Esophagus muscularis mucosa (tissue), 4 donors: ENCODE measurements at places on chromosomes 2 and 18. TPM values are rescaled to one million over a fixed set of nuclear protein-coding genes. Genes with fewer than 3 reads are reported as not detected.

Gene ABHD3
- total RNA-seq: 5.6 TPM

- no peaks in the 10 kb centered on the region for H3K36me3 ChIP-seq
- H3K27me3 ChIP-seq: no peaks in the 10 kb centered on the region
- H3K4me3 ChIP-seq: no peak overlapping the region
- peak overlapping the region; percentile 32 for H3K27ac ChIP-seq
These were observed 38.7 kb downstream of the MCFD2 start for GRCh38 chr2:46876741-46877384.

- peaks cover 65% of the 10 kb centered on the region for H3K36me3 ChIP-seq
- no peak overlapping the region for H3K27ac ChIP-seq
- no peaks in the 10 kb centered on the region for H3K27me3 ChIP-seq
- H3K4me1 ChIP-seq: no peaks in the 10 kb centered on the region
- DNase-seq: no peak
- no peak overlapping the region for H3K4me3 ChIP-seq
These were observed 12.7 kb downstream of the TMEM237 start for GRCh38 chr2:201630577-201630976.

DNA sequence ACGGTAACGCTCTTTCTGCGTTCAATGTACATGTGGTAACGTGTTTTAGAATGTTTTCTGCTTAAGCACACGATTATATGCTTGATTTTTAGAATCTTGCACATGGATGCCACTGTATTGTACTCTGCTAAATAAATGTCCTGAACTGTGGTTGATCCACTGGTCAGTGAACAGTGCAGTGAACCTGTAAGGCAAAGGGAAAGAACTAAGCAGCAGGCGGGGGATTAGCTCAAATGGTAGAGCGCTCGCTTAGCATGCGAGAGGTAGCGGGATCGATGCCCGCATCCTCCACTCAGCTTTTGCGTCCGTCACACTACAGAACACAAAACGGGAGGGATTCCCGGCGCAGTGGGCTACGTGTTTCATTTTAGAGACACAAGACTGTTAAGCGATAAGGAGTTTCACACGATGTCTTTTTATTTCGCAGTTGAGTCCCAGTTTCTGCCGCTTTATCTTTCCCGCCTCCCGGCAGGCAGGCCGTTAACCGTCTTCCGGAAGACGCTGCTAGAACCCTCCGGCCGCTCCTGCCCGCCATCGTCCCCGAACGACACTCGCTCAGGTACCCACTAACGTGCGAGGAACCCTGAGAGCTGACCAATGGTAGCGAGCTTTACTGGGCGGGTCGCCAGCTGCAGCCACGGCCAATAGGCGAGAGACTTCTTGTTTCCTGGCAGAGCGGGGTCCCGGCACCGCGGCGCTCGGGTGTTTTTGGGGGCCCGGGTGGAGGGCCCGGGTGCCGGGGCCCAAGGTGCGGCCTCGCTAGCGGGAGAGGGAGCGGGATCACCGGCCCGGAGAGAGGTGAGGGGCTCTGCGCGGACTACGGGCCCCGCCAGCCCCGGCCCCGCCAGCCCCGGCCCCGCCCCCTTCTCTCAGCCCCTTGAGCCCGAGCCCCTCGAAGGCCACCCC is at the start of gene AGBL5:
AGBL5 (plus strand) TSS at position 673 of the 906 bp plus-strand sequence. CDS start 1,291 bp downstream, outside the sequence.
- peak within 1 kb of the TSS; percentile 95 for H3K27ac ChIP-seq
- H3K27me3 ChIP-seq: no peaks in the 10 kb centered on the region
- H3K4me3 ChIP-seq: peak within 1 kb of the TSS; percentile 99
- H3K4me1 ChIP-seq: peaks cover 27% of the 10 kb centered on the region
- peak; percentile 99 for DNase-seq

DNA sequence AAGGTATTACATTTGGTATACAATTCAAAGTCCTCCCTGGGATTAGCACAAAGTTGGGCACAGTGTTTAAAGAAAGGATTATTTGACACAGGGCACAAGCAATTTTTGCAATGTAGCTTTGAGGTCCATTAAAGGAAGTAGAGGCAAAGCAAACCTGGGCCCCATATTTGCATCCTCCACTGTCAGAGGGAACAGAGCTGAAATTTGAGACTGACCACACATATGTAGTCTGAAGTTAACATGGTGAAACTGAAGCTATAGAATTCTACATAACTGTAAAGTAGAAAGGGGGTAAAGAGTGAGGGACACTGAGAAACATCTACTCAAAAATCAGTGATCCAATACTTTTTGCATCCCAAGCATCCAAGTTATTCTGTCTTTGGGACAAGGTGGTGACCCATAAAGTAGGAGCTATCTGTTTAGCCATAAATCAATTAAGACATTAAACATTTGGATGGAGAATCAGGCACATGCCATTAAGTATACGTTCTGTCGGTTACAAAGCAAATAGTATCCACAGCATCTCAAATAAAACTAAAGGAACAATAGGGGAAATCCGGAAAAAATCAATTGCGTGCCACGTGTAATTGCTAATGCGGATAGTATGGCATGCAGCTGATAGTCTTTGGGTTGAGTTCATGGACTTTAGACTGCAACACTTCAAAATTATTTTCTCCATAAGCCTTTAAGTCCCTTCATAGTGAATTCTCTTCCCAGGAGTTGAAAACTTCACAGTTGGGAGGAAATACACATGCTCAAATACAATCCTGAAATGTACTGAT is 72.6 kb downstream of the PLEKHM3 start:
- no peak overlapping the region for H3K4me3 ChIP-seq
- no peaks in the 10 kb centered on the region for H3K36me3 ChIP-seq
- H3K27me3 ChIP-seq: no peaks in the 10 kb centered on the region
- H3K27ac ChIP-seq: no peak overlapping the region
- no peak for DNase-seq

Gene CNGA3
- total RNA-seq: 5.2 TPM

Gene MYO3B
- total RNA-seq: not detected

GRCh38 chr2:223929571-223930102 is 15.5 kb downstream of the WDFY1 start:
- H3K36me3 ChIP-seq: no peaks in the 10 kb centered on the region
- H3K4me1 ChIP-seq: peaks cover 38% of the 10 kb centered on the region
- DNase-seq: no peak
- no peaks in the 10 kb centered on the region for H3K27me3 ChIP-seq
- H3K27ac ChIP-seq: no peak overlapping the region

Gene HK2
- total RNA-seq: 5.3 TPM

- peaks cover 23% of the 10 kb centered on the region for H3K4me1 ChIP-seq
- no peaks in the 10 kb centered on the region for H3K36me3 ChIP-seq
- H3K4me3 ChIP-seq: no peak overlapping the region
- no peaks in the 10 kb centered on the region for H3K27me3 ChIP-seq
- no peak for DNase-seq
These were observed 89.7 kb upstream of the SH3BP4 start for GRCh38 chr2:234861841-234862735.

Gene VAMP8
- 4.8 TPM for total RNA-seq

Gene PHOSPHO2
- total RNA-seq: 7.2 TPM

Gene SNED1
- 14.0 TPM for total RNA-seq

GRCh38 chr2:30486655-30487054 is 39.6 kb downstream of the LCLAT1 start:
- H3K36me3 ChIP-seq: no peaks in the 10 kb centered on the region
- H3K27me3 ChIP-seq: no peaks in the 10 kb centered on the region
- H3K4me3 ChIP-seq: no peak overlapping the region
- H3K27ac ChIP-seq: no peak overlapping the region
- no peak for DNase-seq

Gene UBE2E3
- total RNA-seq: 41.5 TPM

- peak overlapping the region; percentile 20 for H3K27ac ChIP-seq
- H3K36me3 ChIP-seq: no peaks in the 10 kb centered on the region
- H3K4me3 ChIP-seq: no peak overlapping the region
- H3K4me1 ChIP-seq: peaks cover 73% of the 10 kb centered on the region
- no peaks in the 10 kb centered on the region for H3K27me3 ChIP-seq
- no peak for DNase-seq
These were observed 39.1 kb downstream of the FBXO11 start for GRCh38 chr2:47867205-47867604.

Gene FN1
- 2,864 TPM for total RNA-seq

- H3K36me3 ChIP-seq: no peaks in the 10 kb centered on the region
- no peak overlapping the region for H3K27ac ChIP-seq
- H3K27me3 ChIP-seq: no peaks in the 10 kb centered on the region
- DNase-seq: no peak
These were observed 893.9 kb downstream of the SUCLG1 start for GRCh38 chr2:83565181-83565580.

GRCh38 chr2:216555274-216555673 is 56.6 kb downstream of the RPL37A start:
- DNase-seq: no peak
- H3K27me3 ChIP-seq: no peaks in the 10 kb centered on the region
- no peak overlapping the region for H3K4me3 ChIP-seq
- peak overlapping the region; percentile 77 for H3K27ac ChIP-seq

- no peak overlapping the region for H3K27ac ChIP-seq
- no peaks in the 10 kb centered on the region for H3K27me3 ChIP-seq
- H3K4me1 ChIP-seq: peaks cover 35% of the 10 kb centered on the region
These were observed 92.4 kb upstream of the RASGRP3 start for GRCh38 chr2:33383855-33384598.

DNA sequence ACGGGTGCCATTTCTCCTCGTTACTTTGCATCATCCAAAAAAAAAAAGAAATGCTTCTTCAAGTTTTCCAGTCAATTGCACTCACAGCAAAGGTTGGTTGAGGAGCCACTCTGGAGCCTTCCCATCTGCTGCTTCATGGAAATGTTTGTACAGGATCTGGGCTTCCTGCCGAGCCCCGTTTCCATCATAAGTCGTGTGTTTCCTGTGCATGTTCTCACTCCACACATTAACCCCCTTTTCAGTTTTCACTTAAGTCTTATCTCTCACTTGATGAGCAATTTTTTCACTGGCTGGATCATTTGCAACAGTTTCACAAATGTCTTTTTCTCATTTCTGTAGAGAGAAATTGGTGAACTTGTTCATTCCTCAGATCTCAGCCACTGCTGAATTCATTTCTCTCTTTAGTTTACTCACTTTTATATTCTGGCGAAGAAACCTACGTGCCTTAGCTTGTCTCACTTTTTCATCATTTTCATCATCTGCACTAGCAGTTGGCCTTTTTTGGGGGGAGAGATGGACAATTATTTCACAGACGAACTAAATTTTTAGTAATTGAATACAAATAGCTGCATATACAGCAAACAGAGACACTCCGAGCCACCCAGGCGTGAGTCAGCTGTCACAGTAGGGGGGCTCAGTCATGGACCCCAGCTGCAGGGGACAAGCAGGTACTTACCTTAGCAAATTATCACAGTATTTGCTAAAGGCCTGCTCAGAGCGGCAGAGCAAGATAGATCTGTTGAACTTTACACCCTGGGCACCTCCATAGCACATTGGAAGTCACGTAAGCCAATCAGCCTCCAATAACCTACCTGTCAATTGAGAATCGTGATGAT is 750.8 kb upstream of the ID2 start:
- H3K4me3 ChIP-seq: no peak overlapping the region
- H3K27ac ChIP-seq: peak overlapping the region; percentile 16
- H3K27me3 ChIP-seq: no peaks in the 10 kb centered on the region
- no peaks in the 10 kb centered on the region for H3K4me1 ChIP-seq

GRCh38 chr2:134408791-134409190 is 154.9 kb downstream of the MGAT5 start:
- no peaks in the 10 kb centered on the region for H3K27me3 ChIP-seq
- no peak overlapping the region for H3K4me3 ChIP-seq
- no peak for DNase-seq
- peaks cover 16% of the 10 kb centered on the region for H3K36me3 ChIP-seq

DNA sequence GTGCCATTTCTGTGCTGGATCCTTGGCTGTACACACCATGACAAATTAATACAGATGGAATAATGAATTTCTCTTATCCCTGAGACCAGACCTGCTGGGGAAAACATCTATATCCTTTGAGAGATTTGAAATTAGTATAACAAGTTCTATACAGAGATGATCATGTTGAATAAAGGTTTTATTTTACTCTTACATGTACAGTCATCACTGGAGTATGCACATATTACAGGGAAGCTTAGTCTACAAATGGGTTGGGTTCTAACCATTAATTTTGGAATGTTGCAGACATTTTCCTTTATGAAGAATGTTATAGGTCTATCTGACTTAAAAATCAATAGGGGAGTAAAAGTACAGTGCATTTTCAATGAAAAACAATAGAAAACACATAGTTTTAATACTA is 29.9 kb upstream of the MMADHC start:
- DNase-seq: no peak
- no peak overlapping the region for H3K27ac ChIP-seq
- H3K4me3 ChIP-seq: no peak overlapping the region
- no peaks in the 10 kb centered on the region for H3K27me3 ChIP-seq
- H3K36me3 ChIP-seq: no peaks in the 10 kb centered on the region
- H3K4me1 ChIP-seq: peaks cover 3% of the 10 kb centered on the region

- H3K4me3 ChIP-seq: peak overlapping the region; percentile 96
- DNase-seq: no peak
- H3K27ac ChIP-seq: no peak overlapping the region
- H3K4me1 ChIP-seq: peaks cover 32% of the 10 kb centered on the region
These were observed 1.5 kb downstream of the DSEL start for GRCh38 chr18:67514901-67515540.

Gene SPDYA
- 3.0 TPM for total RNA-seq

- peaks cover 13% of the 10 kb centered on the region for H3K4me1 ChIP-seq
- H3K4me3 ChIP-seq: no peak overlapping the region
- DNase-seq: no peak
These were observed 14.6 kb upstream of the HNRNPLL start for GRCh38 chr2:38617301-38617700.

Gene MTX2
- 31.1 TPM for total RNA-seq

- no peak overlapping the region for H3K27ac ChIP-seq
- H3K4me3 ChIP-seq: no peak overlapping the region
- H3K4me1 ChIP-seq: peaks cover 13% of the 10 kb centered on the region
- no peaks in the 10 kb centered on the region for H3K36me3 ChIP-seq
These were observed 48.8 kb downstream of the CABYR start for GRCh38 chr18:24187689-24188088.

GRCh38 chr2:172198361-172198760 is 95.7 kb upstream of the DLX2 start:
- no peaks in the 10 kb centered on the region for H3K4me1 ChIP-seq
- H3K27me3 ChIP-seq: no peaks in the 10 kb centered on the region
- no peak for DNase-seq
- H3K36me3 ChIP-seq: no peaks in the 10 kb centered on the region
- no peak overlapping the region for H3K27ac ChIP-seq

GRCh38 chr2:45046786-45047185 is 37.5 kb upstream of the SIX2 start:
- H3K4me1 ChIP-seq: no peaks in the 10 kb centered on the region
- no peaks in the 10 kb centered on the region for H3K36me3 ChIP-seq
- no peak overlapping the region for H3K4me3 ChIP-seq
- no peak overlapping the region for H3K27ac ChIP-seq
- no peaks in the 10 kb centered on the region for H3K27me3 ChIP-seq

DNA sequence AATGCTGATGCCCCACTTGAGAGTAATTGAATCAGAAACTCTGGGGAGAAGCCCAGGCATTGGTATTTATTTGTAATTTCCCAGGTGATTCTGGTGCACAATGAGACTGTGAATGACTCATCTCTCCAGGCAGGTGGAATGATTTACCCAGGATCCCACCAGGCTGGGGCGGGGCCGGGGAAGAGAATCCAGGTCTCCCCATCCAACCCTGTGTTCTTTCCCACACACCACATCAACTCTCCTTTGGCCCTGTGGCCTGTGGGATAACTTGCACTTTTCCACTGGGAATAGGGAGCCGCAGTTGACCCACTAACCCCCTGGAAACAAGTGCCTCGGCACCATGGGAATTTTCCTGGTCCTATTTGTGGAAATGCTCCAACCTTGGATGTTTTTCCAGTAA is 409.8 kb downstream of the ZNF521 start:
- no peak for DNase-seq
- no peaks in the 10 kb centered on the region for H3K36me3 ChIP-seq
- H3K4me3 ChIP-seq: no peak overlapping the region
- no peaks in the 10 kb centered on the region for H3K27me3 ChIP-seq

- no peaks in the 10 kb centered on the region for H3K4me1 ChIP-seq
- DNase-seq: no peak
- no peaks in the 10 kb centered on the region for H3K27me3 ChIP-seq
- no peak overlapping the region for H3K4me3 ChIP-seq
- no peak overlapping the region for H3K27ac ChIP-seq
These were observed 111.7 kb downstream of the BABAM2 start for GRCh38 chr2:28002181-28002580.

Gene HOXD12
- not detected for total RNA-seq

Gene DNAJC27
- total RNA-seq: 8.6 TPM
